NCI-H1694 (cell line): ENCODE measurements at places on chromosomes 6 and 20.

GRCh38 chr6:46756469-46757213 lies 9.9 kb downstream of the ANKRD66 start:
- no peak for DNase-seq

- no peak for DNase-seq
These were observed 129.3 kb upstream of the STMND1 start for GRCh38 chr6:16972535-16972934.

GRCh38 chr6:40484066-40484465 lies 103.1 kb downstream of the LRFN2 start:
- no peak for DNase-seq

DNA sequence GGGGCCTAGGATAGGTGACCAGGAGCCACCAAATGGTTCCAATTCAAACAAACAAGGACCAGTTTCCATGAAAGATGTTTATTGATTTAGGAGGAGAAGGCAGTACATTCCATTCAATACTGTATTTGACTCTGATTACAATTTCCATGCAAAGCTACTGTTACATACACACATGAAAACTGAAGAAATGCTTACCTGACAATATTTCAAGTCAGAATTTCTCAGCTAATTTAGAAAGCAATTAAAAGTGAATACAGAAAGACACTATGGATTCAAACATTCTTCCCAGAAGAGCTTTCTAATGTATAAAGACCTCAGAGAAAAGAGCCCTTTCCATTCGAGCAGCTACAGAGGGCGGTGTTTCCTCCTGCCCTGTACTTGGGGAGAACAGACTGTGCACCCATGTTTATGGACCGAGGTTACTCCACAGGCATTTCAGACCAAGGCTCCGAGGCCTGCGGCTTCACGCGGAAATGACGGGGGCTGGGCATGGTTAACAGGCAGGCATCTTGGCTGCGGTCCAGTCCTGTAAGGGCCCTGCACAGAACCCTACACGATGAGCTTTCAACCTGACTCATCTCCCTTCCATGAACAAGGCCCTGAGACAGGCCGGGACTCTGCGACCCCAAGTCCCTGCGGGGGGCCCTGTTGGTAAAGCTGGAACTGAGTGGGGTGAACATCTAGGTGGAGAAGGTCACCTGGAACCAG lies 25.7 kb upstream of the TCFL5 start:
- DNase-seq = peak; percentile 15

- DNase-seq = no peak
These were observed 2.5 kb downstream of the LY6G6D start for GRCh38 chr6:31717499-31718222.

DNA sequence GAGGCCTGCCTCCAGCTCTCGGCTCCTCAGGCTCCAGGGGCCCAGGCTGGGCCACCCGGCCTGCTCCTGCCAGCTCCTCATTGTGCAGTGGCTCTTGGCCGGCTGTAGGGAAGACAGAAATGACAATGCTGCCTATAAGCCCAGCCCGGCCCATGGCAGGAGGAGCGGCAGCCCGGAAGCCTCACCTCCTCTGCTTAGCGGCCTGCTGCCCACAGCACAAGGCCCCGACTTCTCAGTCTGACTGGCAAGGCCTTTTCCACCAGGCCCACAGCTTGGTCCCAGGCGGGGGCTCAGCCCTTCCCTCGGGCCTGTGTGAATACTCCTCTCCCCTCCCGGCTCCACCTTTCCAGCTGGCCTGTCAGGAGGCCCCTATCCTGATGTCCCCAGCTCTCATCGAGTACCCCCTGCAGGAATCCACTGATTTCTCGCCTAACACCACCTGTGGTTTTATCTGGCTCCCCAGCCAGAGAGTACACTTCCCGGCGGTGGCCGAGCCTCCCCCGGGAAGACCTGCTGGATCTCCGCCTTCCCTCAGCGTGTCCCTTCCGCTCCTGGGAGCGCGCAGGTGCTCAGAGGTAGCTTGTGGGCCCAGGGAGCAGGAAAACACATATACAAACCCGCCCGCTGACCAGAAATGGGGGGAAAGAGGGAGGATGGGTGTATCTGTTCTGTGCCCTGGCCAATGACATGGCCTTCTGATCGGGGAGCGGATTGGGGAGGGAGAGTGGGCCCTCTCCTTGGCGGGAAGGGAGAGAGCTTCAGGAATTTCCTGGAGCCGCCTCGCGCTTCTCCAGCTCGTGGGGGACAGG lies 963 bp downstream of the DDRGK1 start:
- no peak for DNase-seq

- no peak for DNase-seq
These were observed 20.6 kb downstream of the XKR7 start for GRCh38 chr20:31988430-31989015.

DNA sequence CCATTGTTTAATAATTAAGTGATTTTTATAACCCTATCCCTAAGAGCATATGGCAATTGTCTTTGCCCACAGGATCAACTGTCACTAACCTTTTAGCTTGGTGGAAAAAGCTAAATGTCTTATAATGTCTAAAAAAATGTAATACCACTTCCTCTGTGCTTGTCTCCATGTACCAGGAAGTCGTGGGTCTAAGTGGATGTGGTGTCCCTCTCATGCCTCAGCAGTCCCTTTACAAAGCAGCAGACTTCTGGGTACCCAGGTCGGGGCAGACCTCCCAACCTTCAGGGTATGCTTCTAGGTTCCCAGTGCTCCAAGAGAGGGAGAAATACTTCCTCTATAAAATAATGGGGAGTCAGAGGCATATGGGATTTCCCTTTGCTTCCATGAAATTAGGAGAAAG lies 74.7 kb downstream of the ZHX3 start:
- no peak for DNase-seq
